ENCODE measurements at places on chromosomes 13 and 19. TPM values are rescaled to one million over a fixed set of nuclear protein-coding genes. Genes with fewer than 3 reads are reported as not detected.

DLL3 gene
- not detected for total RNA-seq

- ATAC-seq, result peak; percentile 60
Observed at GRCh38 chr19:46133101-46133627, 8.7 kb upstream of the IGFL3 start.

NALCN gene
- total RNA-seq, result not detected

TJP3 gene
- total RNA-seq, result 40.9 TPM

DNA sequence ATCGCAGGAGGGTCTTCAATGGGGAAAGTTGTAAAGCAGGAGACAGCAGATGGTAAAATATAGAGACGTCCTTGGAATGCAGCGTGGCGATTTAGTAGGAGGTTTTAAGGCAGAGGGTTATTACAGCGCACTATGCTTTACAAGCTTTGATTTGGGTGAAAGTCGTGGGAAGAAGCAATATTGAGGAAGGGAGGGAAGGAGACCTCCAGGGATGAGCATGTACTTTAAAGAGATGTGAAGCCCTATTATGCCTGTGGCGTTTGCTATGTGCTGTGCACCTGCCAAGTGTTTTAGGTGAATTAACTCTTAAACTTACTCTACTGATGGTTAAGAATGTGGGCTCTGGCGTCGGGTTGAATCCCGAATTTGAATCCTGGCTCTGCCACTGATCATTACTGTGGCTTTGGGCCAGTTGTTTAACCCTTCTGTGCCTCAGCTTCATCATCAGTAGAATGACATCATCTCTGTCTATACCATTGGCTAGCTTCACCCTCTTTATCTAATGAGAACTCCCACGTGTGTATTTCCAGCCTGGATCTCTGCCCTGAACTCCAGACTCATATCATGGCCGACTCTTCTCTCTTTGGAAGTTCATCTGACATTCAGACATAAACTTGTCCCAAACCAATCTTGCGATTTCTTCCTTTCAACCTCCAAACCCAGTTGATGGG is 583 bp downstream of the CCDC61 start:
- no peak for ATAC-seq

GRCh38 chr19:1251330-1252220 is 3.2 kb downstream of the MIDN start:
- no peak for ATAC-seq

DNA sequence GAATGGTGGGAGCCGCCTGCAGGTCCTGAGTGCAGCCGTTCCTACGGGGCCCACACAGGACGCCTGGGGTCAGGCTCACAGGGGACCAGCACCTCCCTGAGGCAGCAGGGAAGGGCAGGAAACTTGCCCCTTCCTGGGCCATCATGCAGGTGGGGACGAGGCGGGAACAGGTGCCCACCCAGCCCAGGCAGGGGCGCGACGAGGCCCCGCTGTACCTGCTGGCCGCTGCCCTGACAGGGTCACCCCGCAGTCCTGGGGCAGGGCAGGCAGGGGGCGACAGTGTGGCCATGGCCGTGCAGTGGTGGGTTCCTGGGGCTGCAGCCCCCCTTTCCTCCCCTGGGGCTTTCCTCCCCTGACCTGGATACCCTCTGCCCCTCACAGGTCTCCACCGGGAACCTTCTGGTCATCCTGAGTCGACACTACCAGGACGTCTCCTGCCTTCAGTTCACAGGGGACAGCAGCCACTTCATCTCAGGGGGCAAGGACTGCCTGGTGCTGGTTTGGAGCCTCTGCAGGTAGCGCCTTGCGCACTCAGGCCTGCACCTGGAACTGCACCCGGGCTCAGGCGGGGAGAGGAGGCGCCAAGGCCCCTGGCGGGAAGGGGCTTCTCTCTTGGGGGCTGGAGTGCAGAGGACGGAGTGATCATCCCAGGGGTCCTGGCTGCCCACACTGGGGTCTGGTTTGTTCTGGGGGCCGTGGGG is 5.4 kb downstream of the WDR18 start:
- no peak for ATAC-seq

DNA sequence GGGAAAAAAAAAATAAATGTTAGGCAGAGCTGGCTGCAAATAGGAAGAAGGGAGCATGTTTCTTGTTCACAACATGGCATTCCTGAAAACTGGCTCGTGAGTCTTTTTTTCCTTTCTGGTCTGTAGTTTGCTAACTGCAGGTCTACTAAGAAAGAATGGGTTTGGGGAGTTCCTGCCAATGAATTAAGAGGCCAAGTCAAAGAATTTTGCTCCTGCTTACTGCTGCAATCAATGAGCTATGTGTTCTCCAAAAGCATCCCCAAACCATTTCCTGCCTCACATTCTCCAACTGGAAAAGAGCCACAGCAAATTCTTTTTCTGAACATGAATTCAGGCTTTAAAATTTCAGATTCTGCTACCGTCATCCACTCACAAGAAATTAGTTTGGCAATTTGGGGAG is 88.6 kb downstream of the DCT start:
- no peak for ATAC-seq

ACER1 gene
- total RNA-seq, result 1.8 TPM

GRCh38 chr13:110628952-110629701 is 13.8 kb downstream of the NAXD start:
- no peak for ATAC-seq

GRCh38 chr19:45354241-45354842 is 13.8 kb downstream of the KLC3 start:
- no peak for ATAC-seq
